NCI-H187 (cell line): ENCODE measurements at places on chromosomes 3 and 15.

DNA sequence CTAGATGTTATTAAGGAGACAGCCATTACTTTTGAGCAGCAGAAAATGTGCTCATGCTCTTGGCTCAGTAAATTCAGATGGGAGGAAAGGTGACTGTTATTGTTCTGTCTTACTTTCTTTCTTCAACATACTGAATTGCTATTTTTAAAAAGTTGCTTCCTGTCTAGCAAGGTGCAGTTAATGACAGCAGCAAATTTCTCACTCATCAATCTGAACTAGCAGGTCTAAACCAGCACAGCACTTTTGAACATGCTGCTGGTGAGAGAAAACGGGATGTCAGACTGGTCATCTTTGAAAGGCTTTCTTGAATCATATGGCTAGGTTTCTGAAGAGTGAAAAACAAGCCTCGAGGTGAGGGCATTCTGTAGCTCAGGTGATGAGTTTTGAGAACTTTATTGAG is 384.7 kb downstream of the MFSD1 start:
- no peak for DNase-seq

DNA sequence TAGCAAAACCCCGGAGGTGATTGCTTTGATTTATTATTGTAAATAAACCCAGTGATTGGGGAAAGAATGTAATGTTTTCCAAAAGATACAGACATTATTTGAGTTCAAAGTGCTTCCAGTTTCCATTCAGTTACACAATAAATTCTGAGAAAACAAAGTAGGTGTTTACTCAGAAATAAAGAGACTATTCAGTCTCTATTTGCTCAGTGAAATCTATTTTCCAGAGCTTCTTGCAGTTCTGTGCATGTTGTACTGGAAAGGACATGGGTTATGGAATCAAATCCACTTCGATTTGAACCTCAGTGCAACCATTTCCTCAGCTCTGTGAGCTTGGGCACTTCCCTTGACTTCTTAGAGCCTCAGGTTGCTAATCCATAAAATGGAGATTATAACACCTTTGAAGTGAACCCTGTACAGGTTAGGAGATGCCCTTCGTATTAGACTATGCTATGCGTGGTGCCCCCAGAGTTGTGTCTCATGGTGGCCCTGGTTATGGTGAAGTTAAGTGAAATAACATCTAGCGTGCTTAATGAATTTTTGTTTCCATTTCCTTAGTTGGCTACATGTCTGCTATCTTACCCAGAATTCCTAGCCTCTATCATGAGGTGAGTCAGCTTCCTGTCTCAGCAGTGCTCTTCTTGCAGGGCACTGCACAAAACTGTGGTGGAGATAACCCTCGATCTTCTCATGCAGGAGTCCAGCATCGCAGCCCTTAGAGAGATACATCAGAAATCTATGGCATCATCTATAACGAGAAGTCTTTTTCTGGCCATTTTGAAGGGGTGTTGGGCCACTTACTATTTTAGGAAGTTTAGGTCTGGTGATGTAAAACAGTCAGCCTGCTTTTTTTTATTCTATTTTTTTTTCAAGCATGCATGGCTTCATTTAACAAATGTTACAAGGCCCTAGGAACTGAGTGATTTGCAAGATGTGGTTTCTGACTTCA is 97.7 kb downstream of the RPL39L start:
- DNase-seq: no peak

DNA sequence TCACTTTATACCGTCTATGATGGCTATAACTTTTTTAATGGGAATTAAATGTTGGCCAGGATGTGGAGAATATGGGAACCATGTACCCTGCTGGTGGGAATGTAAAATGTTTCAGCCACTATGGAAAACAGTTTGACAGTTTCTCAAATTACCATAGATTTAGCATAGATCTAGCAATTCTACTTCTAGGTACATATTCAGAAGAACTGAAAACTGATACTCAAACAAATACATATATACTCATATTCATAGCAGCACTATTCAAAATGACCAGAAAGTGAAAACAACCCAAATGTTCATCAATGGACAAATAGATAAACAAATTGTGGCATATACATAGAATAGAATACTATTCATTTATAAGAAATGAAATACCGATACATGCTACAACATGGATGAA is 539.4 kb downstream of the IGSF11 start:
- no peak for DNase-seq

- DNase-seq: no peak
Observed at GRCh38 chr3:26015752-26016151, 225.9 kb downstream of the OXSM start.

DNA sequence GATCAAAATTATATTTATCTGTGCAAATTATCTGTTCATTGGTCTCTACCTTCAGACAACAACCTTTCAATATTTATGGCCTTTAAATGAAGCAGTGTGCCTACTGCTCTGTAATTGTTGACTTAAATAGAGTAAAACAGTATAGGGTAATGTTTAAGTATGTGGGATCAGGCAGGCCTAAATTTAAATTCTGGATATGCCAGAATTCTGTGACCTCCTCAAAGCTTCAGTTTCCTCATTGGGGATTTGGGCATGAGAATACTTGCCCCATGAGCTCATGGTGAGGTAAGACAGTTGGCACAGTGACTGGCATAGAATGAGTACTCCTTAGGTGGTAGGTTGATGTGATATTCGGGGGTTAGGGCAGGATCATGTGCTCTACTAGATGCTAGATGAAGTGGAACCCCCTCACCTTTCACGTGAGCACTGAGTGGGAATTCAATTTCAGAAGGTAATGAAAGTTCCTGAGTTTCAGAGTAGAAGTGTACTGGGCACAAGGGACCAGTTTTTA is 14.9 kb downstream of the ARL8B start:
- no peak for DNase-seq

DNA sequence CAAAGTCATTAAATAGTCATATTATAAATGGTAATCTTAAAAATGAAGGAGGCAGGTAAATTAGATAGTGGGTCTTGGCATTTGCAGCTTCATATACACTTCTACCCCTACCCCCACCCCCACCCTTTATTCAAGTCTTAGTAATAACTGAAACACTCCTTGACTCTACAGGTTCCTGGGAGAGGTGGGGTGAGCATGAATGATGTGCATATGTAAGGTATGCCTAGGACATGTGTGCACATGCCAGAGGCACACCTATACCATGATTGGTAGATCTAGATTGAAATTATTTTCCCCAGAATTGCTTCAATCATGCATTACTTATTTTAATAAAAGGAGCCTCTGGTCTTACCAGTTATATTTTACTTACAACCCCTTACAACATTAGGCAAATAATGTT is 40.1 kb upstream of the PDCD6IP start:
- DNase-seq: no peak

DNA sequence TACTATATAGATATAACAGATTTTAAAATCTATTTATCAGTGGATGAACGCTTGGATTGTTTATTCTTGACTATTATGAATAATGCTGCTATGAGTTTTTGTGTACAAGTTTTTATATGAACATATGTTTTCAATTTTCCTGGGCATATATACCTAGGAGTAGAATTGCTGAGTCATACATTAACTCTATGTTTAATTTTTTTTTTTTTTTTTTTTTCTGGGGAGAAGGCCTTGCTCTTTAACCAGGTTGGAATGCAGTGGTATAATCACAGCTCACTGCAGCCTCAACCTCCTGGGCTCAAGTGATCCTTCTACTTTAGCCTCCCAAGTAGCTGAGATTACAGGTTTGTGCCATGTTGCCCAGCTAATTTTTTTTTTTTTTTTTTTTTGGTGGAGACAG is 9.1 kb downstream of the CIDEC start:
- DNase-seq: no peak

DNA sequence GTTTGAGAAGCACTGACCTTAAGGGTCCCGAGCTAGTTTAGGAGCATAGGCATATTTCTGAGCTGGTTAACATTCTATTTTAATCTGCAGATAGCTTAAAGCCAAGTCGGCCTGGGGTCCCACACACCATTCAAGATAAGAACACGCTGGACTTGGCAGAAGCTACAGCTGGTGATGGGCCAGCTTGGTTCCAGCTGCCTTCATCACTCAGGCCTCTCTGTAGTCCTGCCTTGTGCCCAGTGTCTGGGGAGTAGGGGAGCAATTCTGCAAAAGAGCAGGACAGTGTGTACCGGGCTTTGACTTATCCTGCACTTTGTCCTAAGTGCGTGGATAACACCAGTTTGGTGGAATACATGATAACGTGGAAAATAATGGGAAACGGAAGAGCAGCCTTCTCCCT is 164.5 kb downstream of the MEGF11 start:
- no peak for DNase-seq

- DNase-seq: no peak
Observed at GRCh38 chr3:114329823-114330222, 36.0 kb downstream of the TIGIT start.

GRCh38 chr3:50299929-50300680 is 900 bp upstream of the HYAL3 start:
- DNase-seq: no peak

- DNase-seq: no peak
Observed at GRCh38 chr15:85763157-85763556, 31.6 kb downstream of the KLHL25 start.

DNA sequence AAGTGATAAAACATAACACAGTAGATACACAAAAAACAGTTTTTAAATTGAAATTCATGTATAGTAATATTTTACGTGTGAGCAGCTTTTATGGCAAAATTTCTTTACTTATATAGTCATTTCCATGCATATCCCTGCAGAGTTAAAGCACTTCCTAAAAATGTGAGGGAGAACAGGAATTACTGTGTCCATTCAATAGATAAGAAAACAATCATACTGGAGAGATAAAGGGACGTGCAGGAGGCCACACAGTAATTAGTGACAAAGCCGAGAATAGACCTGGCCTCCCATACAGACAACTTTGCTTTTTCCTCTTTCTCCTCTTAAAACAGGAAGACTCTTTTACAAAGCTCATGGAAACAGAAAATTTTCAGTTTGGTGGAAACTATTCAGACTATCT is 247.5 kb downstream of the CDIN1 start:
- DNase-seq: no peak

GRCh38 chr3:156290924-156291271 is 170.5 kb downstream of the KCNAB1 start:
- no peak for DNase-seq

- DNase-seq: no peak
Observed at GRCh38 chr15:69480932-69481331, 28.3 kb downstream of the RPLP1 start.
